ENCODE measurements at places on chromosomes 3 and 15.

GRCh38 chr3:75042941-75043340 is 428.5 kb upstream of the CNTN3 start:
- DNase-seq: no peak

DNA sequence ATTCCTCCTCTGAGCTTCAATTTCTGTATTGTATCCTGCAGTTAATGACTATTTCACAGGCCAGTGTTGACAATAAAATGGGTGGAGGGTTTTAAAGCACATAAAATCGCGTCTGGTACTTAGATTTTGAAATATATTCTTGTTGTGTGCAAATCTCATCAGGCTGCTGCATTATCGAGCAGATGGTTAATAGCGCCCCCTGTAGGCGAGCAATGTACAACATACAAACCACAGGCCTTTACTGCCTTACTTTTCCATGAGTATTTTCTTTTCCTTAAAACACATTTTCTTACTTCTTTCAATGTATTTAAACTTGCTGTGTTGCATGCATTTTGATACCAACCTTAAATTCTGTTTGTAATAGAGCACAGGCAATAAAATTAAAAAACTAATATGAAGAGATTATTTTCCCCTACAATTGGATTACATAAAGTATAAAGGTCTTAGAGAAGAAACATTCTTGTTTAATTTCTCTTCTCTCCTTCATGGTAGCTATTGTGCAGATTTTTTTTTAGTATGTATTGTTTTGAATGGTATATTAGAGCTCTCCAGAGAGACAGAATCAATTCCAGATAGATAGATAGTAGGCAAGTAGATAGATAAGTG is 608.4 kb downstream of the CADM2 start:
- DNase-seq: no peak

DNA sequence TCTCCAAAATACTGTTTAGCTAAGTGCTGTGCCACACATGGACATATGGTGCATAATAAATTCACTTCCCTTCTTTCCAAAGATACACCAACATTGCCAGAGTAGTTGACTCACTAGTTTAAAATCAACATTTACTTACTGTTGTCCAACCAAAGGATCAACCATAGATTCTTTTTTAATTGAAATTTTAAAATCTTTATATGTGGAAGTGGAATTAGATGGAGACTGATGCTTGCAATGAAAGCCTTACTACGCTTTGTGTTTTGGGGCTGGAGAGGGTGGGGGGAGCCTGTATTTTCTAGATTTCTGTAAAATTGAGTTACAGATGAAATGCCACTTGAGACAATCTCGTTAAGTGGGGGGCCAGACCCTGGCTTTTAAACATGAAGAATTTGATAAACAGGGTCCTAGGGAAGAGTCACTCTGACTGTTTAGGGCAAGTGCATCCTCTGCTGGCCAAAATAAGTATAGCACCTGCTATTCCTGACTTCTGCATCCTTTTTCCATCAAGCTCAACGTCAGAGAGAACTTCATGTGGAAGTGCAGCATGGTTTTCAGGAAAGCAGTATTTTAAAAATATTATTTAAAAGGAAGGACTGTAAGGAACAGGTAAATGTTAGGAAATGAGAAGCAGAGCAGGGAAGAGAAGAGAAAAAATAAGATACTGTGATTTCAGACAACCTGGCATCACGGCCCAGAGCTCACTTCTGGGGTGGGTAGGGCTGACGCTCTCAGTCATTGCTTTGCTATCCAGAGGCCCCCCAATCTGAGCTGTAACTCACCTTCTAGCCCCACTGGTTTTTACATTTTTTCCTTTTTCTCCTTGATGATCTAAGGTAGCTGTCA is 76.7 kb downstream of the BOC start:
- peak; percentile 46 for DNase-seq

- DNase-seq: no peak
Observed at GRCh38 chr3:79994397-79994796, 226.6 kb upstream of the ROBO1 start.

DNA sequence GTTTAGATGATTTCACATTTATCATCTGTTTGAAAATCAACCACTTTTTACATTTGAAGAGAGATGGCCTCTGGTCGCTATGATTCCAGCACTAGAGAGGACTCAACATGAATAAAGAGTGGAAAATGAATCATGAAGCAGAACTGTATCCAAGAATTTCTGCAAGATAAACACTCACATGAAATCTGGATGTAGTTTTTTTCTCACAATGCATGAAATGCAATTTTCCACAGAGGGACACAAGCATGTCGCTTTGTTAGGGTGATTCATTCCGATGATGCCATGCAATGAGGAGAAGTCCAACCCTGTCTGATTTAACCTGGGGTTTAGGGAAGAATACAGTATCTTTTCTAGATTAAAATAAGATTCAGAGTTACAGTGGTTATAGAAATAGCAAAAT is 50.4 kb upstream of the ADCY5 start:
- no peak for DNase-seq

DNA sequence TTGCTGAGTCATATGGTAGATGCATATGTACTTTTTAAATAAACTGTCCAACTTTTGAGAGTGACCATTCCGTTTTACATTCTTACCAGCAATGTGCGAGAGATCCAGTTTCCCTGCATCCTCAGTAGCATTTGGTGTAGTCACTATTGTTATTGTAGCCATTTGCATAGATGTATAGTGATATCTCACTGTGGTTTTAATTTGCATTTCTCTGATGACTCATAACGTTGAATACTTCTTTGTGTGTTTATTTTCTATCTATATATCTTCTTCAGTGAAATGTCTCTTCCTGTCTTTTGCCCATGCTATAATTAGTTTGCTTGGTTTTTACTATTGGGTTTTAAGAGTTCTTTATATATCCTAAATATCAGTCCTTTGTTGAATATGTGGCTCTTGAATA is 255.7 kb upstream of the GRM7 start:
- DNase-seq: no peak

DNA sequence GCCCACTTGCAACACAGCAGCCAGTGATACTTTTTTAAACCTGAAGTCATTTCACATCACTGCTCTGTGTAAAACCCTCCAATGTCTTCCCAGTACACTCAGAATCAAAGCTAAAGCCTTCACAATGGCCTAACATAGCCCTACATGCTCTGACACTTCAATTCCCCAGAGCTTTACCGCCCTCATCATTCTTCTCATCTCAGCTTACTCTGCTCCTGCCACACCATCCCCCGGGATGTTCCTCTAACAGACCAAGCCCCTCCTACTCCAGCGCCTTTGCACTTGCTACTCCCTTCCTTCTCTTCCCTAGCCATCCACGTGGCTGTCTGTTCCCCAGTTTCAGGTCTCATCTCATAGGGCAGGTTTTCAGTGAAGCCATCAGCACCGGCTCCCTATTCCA is 194.0 kb downstream of the SSR3 start:
- DNase-seq: no peak

DNA sequence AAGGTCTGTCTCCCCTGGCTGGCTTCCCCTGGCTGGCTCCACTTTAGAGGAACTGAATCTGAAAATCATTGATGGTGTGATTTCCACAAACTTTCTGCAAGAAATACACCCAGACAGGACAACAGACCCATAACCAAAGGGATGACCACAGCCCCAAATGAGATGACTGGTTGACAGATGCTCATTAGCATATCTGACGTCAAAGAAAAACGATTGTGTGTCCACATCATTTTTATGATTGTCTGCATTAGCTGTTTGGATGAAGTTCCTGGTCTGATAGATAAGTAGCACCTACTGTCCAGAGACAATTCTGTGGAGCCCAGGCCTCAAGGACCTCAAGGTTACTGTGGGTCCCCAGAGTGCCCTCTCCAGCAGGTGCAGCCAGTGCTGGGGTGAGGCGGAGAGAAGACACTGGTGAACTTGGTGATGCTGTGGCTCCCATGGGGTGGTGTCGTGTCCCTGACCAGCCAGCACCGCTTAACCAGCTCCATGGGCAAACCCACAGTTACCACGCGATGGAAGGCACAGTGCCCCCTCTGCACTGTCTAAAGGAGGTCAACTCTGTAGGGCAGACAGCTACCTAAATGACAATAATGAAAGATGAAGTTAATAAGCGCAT is 127.4 kb downstream of the NSMCE3 start:
- DNase-seq: no peak

DNA sequence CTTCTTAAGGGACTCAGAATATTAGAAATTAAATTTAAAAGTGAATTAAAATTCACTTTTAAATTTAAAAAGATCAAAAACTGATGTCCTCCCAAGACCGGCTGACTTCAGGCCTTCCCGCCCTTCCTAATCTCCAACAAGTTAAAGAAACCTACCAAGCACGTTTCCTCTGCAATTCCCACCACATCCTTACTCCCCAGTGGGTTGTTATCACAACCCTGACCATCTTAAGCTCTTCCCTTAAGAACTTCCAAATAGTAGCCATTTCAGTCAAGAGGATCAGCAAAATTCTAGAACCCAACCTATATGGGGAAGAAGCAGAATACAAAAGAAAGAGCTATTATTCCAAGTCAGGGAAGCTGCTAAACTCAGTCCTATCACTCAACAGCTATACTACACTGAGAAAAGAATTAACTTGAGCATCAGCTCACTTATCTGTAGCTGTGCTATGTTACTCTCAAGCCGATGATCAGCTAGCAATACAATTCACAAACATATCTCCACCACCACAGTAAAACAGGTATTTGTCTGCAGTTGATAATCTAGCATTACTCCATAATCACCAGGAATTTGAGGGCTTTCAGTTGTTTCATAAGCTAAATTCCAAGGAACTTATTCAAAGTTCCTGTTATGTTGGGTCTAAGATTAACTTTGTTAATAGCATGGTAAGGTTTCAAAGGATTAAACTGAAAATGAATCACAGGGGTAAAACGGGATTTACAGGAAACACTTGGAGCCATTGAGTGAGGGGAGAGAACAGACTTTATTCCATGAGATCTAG is 14.3 kb downstream of the ABCC5 start:
- DNase-seq: no peak

GRCh38 chr3:49007068-49007770 is at the start of gene WDR6:
WDR6 (plus strand) TSS chr3:49007391; CDS start chr3:49007432, 41 bp downstream.
- DNase-seq: peak; percentile 96

DNA sequence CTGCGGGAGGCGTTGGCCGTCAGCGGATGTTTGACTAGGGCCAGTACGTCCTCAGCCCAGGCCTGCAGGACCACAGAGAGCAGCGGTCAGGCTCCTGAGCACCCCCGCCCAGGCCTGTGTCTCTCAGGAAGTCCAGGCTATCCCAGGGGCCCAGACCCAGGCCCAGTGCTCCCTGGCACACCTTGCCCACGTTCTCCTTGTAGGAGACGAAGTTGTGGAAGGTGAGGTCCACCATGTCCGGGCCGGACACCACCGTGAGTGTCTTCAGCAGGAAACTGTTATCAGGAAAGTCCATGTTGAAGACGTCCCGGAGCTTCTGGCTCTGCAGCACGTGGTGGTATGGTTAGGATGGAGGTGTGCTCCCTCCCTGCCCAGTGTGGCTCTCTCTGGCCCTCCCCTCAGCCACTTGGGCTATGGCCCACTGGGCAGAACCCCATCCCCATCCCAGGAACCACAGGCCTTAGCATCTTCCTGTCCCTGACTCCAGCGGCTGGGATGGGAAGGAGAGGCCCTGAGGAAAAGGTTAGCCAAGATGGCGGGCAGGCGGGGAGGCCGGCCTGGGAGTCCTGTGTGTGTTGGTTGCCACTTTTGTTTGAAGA is 5.3 kb downstream of the PLCB2 start:
- no peak for DNase-seq

DNA sequence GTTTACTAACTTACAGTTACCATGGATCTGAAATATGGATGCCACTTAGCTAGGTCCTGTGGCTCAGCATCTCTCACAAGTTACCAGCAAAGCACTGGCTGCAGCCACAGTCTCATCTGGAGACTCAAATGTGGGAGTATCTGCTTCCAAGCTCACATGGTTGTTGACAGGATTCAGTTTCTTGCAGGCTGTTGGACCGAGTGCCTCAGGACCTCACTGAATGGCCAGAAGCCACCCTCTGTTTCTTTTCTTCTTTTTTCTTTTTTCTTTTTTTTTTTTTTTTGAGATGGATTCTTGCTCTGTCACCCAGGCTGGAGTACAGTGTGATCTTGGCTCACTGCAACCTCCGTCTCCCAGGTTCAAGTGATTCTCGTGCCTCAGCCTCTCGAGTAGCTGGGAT is 20.1 kb upstream of the AMOTL2 start:
- no peak for DNase-seq

DNA sequence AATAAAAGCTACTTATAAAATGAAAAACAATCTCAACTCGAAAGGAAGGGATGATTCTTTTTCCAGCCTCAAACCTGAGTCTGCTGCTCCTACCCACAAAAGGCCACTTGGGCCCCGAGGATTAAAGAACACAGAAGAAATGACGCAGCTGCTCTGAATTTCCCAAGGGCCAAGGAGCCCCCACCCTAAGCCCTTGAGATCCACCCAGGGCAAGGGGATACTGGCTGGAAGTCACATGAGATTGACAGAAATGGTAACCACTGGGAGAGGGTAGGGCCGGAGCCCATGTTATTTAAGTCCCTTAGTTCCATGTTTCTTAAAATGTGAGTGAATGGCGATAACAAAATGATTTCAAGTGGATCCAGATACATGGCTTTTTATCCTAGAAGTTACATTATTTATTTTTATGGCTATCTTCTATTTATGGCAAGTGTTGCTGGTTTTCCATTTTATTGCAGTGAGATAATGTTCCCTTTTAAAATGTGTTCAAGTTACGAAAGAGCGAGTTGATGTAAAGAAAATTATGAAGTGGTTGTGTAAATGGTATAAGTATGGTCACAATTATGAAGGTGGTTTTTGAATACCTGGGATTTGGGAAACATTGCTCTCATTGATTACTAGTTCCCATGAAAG is 16.8 kb downstream of the IGDCC4 start:
- no peak for DNase-seq

- DNase-seq: no peak
Observed at GRCh38 chr3:66931291-66931690, 66.8 kb upstream of the KBTBD8 start.

- DNase-seq: no peak
Observed at GRCh38 chr15:58378241-58379085, 53.3 kb upstream of the LIPC start.

DNA sequence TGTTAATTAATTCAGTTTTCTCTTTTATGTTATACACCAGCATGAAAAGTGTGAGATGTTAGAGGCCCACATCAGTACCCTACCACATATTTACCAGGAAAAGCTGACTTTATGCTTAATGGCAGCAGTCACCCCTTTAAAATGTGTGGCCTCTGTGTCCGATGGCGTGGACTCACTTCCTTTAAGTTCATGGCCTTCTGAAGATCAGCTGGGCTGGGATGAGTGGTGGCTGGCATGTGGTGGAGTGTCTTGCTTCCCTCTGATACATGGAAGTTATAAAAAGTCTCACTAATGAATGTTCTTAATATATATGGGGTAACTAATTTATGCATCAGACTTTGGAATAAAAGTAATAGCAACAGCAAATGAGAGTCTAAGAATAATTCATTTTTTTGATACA is 32.1 kb downstream of the PPARG start:
- DNase-seq: no peak

GRCh38 chr15:74868059-74868458 is 5.1 kb downstream of the SCAMP2 start:
- DNase-seq: no peak

DNA sequence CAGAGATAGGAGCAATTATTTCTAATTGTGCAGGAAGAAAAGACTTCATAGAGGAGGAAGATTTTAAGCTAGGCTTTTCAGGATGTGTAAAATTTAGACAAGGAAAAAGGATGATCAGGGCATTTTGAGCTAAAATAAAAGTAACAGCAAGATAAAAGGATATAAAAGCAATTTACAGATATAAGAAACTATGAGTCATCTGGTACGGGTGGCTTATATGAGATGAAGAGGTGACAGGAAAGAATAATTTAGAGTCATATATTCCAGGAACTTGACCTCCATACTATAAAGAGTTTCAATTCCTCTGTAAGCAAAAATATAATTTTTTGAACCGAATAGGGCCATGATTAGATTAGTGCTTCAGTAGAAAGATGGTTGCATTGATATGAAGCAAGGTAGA is 273.7 kb downstream of the RBMS3 start:
- no peak for DNase-seq

GRCh38 chr15:29130951-29131839 is 138.4 kb downstream of the NSMCE3 start:
- no peak for DNase-seq
